LoVo (cell line): ENCODE measurements at places on chromosomes 4 and X.

- no peak for DNase-seq
Observed at GRCh38 chr4:173516621-173517524, 13.2 kb downstream of the HAND2 start.

- peak; percentile 22 for DNase-seq
Observed at GRCh38 chr4:188941524-188942119, 802.4 kb downstream of the TRIML1 start.

GRCh38 chr4:93781198-93781597 lies 47.4 kb upstream of the ATOH1 start:
- no peak for DNase-seq

DNA sequence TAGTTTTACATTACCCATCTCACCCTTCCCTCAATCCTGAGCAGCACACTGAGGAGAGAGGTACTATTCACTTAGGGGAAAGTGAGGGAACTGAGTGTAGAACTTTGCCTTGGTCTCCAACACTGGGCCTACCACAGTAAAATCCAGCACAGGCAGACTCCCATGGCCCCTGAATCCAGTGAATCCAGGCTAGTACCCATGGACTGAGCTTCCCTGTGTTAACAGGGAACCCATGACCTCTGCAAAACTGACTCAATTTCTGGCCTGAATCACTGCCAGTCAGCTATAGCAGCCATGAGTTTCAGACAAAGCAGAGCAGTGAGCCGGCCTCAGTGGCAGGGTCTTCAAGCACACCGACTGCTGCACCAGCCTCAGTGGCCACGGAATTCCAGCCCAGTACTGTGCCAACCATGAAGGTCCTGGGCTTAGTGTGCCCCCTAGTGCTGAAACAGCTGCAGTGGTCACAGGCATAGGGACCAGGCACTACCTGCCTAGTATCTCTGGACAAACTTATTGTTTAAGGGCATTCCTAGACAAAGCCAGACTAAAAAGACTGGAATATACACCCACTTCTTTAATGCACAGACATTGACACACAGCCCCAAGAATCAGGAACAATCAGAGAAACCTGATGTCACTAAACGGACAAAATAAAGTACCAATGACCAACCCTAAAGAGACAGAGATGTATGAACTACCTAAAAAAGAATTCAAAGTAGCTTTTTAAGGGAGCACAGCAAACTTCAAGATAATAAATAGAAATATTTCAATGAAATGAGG lies 127.4 kb upstream of the RPL34 start:
- peak; percentile 28 for DNase-seq

DNA sequence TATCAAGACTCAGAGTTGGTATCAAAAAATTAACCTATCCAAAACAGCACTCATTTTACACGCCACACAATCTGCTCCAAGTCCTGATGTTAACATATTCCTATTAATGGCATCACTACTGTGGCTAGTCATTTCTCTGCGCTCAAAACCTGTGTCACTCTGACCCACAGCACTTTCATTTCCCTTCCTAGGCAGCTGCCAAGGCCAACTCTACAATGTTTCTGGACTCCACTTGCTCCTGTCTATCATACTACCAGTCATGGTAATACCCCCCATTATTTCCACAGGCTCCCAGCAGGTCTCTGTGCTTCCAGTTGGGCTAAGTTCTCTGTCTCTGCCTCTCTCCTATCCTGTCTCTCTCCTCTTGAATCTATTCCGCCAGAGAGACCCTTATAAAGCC lies 323.6 kb downstream of the NR3C2 start:
- DNase-seq: no peak

GRCh38 chrX:129007631-129008030 lies 515.7 kb downstream of the SMARCA1 start:
- DNase-seq: no peak

- no peak for DNase-seq
Observed at GRCh38 chr4:176002007-176002613, 63.5 kb upstream of the WDR17 start.

- DNase-seq: peak; percentile 81
Observed at GRCh38 chr4:122783301-122784215, 43.1 kb upstream of the FGF2 start.

DNA sequence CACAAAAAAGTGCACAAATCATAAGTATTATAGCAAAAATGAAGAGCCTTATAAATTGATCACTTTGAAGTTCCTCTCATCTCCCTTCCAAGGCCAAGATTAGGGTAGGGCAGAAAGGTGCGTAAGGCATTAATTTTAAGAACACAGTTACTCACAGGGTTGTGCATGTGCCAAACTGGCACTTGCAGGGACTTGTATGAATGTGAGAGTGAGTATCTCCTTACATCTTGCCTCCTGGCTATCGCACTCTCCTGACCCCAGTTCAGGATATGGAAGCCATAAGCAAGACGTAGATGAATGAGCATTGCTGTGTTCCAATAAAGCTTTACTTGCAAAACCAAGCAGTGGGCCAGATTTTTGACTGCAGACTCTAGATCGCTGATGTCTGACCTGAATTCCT lies 510.1 kb upstream of the AADAT start:
- no peak for DNase-seq

GRCh38 chrX:56797574-56798338 lies 68.7 kb downstream of the NBDY start:
- no peak for DNase-seq

- no peak for DNase-seq
Observed at GRCh38 chr4:173009129-173009823, 159.3 kb upstream of the GALNT7 start.

- DNase-seq: no peak
Observed at GRCh38 chrX:150544222-150544787, 24.1 kb upstream of the MTM1 start.
